RWPE1 (cell line): ENCODE measurements at places on chromosomes 3 and 15.

DNA sequence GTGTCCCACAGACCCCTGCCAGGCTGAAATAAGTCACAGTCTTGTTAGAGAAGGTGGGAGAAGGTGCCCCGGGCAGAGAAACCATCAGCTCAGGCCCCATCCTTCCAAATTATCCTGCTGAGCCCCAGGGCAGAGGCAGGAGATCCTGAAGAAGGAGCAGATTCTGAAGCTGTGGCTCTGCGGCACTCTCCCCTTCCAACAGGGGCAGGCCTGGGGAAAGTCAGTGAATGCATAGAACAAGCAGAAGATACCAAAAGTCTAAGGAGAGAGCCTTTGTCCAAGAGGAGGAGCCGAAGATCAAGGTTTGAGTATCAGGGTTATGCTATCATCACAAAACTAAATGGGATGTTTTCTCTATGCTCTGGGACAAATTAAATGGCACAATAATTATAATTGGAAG lies 249.3 kb downstream of the XXYLT1 start:
- DNase-seq: no peak

- DNase-seq: peak; percentile 31
Measured at GRCh38 chr3:126212620-126213378, 32.4 kb upstream of the ALDH1L1 start.

GRCh38 chr3:193040836-193041672 lies 123.4 kb upstream of the MB21D2 start:
- peak; percentile 50 for DNase-seq

DNA sequence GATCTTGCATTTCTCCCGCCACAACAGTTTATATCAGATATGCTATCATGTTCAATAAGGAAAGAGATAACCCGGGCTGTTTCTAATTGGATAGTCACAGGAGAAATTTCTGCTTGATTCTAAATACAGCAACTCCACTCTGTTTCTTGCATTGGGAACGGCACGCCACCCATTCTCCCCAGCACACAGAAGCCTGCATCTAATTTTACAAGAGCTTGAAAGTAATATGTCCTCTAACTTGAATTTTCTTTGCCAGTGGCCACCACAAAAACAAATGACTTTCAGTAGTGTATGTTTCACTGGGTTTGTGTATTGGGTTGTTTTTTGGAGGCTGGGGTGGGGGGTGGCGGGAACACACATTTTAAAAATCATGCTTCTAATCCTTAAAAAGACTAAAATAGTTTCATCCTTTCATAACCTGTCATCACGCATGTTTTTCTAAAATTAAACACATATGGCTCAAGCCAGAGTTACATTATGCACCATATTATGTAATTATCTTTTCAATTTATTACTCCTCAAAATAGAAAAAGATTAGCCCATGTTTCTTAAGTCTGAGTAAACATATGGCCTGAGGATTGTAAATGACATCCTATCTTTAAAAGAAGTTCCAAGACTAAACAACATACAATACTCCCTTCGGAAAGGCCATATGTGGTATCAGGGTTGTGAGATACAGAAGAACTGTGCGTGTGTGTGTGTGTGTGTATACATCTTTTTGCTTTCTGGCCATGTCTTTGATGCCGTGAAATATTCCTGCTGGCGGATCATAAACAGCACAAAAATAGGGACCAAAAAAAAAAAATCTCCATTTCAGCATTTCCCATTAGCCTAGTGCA lies 176.3 kb downstream of the FOXP1 start:
- DNase-seq: no peak

GRCh38 chr3:167929968-167930367 lies 165.8 kb downstream of the GOLIM4 start:
- no peak for DNase-seq

- DNase-seq: no peak
Measured at GRCh38 chr3:139304383-139304782, 39.4 kb upstream of the MRPS22 start.

DNA sequence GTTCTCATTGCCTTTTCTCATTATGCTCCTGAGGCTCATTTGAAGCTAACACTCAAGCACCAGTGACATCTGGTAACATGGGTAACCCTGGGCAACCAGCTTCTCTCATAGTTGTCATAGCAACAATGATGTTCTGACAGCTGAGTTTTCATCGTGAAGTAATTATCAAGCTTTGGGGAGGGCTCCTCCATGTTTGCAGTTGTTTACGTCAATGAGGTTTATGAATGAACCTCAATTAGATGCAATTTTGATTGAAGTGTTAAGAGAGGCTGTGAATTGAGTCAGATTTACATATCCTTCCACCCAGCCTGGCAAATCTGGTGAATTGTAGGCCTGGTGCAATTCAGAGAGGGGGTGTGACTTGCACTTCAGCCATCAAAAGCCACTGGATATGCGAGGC lies 119.3 kb upstream of the CHD2 start:
- DNase-seq: no peak

GRCh38 chr3:163582967-163583366 lies 1495.3 kb downstream of the SI start:
- no peak for DNase-seq

DNA sequence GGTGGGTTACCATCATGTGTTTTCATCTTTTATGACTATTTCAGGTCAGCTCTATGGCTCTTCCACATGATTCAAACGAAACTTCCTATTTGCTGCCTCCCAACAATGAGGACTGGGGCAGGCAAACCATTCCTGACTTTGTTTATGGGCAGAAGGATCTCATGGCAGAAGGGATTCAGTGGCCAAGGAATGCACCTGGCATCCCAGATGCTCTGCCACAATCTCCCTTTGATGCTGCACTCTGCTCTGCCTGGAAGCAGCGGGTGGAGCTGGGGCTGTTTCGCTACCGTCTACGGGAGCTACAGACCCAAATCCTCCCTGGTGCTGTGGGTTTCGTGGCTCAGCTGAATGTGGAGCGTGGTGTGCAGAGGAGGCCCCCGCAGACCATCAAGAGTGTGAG lies 6.8 kb downstream of the GDPGP1 start:
- DNase-seq: no peak

DNA sequence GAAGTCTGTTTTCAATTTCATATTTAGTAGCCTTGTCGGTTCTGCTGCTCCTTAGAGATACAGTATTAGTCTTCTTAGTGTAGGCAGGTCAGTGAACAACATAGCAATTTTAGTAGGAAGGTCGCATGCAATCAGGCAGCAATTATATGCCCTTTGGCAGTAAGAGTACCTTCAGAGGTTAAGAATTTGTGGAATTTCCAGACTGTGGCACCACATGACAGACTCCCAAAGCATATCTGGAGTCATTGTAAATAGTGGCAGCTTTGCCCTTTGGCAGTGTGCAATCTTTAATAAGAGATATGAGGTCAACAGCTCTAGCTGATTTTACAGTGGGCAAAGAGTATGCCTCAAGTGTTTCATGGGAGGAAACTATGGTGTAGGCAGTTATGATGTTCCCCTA lies 1532.5 kb upstream of the CADM2 start:
- no peak for DNase-seq

DNA sequence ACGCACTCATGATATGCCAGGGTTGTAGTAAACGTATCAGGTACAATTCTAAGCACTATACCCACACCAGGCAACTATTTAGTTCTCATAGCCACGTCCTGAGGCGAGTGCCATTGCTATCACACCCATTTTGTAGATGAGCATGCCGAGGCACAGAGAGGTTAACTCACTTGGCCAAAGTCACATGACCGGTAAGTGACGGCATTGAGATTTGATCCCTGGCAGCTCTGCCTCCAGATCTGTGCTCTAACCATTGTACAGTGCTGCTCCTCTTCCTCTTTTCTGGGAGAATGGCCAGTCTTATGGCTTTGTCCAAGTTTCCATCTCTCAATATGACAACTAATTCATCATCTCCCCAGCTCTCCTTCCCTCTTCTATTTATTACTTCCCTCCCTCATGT lies 18.9 kb upstream of the ATP2B2 start:
- DNase-seq: no peak

DNA sequence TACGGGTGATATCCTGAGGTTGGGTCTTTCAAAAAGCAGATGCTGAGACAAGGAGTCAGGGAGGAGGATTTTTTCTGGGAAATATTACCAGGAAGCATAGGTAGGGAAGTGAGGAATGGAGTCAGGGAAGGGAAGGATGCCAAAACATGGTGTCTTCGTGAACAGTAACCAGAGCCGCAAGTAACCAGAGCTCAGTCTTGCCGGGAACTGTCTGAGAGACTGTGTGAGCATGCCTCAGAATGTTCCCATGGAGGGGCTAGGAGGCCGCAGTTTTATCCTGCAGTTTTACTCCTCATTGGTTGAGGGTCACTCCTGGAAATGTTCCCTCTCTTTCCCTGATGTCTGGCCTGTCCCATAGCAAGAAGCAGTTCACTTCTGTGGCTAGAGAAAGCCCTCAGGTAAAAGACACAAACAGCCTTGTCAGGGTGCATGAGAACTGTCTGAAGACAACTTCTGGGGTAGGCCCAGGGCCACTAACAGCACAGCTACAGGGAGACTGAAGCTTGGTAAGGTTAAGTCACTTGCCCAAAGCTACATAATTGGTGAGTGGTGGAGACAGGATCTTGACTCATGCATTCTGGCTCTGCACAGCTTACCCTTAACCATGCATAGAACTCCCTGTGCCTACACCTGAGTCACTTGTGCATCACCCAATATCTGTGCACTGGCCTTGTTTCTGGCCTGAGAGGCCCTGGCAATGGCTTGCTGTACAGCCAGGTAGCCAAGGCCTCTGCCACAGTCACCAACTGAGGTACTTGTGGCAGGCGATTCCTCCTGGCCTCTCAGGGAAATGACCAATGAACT lies 76.3 kb upstream of the FRMD4B start:
- peak; percentile 1 for DNase-seq

DNA sequence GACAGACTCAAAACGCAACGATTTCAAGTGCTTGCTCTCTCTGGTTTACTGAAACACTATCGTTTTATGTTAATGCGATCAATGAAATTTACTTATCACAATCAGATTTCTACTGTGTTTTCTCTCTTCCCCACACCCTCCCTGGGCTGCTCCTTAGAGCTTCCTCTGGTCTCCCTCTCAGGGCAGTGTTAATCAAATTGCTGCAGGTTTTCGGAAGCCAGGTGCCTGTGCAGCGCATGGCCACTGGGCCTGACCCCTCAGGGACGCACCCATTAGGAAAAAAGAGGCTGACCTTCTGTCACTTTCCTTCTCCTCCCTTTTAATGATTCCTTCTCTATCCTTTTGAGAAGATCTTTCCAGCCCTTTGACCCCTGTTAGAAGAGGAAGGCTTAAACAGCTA lies 134.5 kb upstream of the ONECUT1 start:
- DNase-seq: no peak

DNA sequence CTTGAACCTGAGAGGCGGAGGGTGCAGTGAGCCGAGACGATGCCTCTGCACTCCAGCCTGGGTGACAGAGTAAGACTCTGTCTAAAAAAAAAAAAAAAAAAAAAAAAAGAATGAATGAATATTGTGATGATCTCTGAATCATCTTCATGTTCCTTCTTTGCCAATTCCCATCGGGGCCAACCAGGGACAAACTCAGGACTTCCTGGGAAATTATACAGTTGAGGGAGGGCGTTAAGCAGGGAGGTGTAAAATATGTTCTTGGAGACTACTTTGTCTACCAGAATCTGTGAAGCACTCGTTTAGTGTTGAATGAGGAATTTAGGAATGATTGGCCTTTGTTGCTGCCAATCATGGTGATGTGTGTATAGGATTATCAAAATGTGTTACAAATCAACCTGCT lies 210.6 kb downstream of the PTPRG start:
- DNase-seq: no peak

GRCh38 chr15:95261546-95261945 lies 1030.2 kb downstream of the MCTP2 start:
- no peak for DNase-seq

- no peak for DNase-seq
Measured at GRCh38 chr15:72005483-72005882, 112.5 kb downstream of the MYO9A start.

DNA sequence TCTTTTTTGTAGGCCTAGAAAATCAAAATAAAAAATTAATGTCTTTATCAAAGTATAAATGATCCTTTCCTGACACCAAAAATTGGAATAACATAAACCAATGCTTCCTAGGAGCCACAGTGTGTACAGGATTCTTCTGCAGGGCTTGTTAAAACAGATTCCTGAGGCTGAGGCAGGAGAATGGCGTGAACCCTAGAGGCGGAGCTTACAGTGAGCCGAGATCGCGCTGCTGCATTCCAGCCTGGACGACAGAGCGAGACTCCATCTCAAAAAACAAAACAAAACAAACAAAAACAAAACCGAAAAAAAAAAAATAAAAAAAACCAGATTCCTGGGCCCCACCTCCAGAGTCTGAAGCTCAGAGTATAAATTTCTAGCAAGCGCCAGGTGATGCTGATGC lies 78.0 kb downstream of the PEX5L start:
- no peak for DNase-seq

- no peak for DNase-seq
Measured at GRCh38 chr15:40744815-40745152, 10.3 kb downstream of the RMDN3 start.

GRCh38 chr15:68551296-68551635 lies 27.5 kb upstream of the CORO2B start:
- DNase-seq: no peak

- no peak for DNase-seq
Measured at GRCh38 chr15:39797407-39797806, 14.8 kb upstream of the FSIP1 start.

- DNase-seq: no peak
Measured at GRCh38 chr3:55893045-55893664, 406.0 kb upstream of the WNT5A start.

DNA sequence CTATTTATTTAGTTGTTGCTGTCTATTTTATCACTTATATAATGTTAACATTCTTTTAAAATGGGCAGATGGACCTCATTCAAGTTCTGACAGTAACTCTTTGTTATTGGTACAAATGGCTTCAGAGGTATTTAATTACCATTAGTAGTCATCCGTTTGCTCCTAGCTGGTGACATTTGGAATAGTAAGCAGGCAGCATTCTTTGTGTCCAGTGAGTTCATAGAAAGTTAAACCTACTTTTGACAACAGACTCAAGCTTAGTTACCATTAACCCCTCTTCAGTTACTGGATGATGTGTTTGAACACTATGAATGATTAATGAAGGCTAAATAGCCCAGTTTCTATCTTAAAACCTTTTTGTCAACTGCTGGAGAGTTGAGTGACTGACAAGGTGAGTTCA lies 500.7 kb upstream of the ATP11B start:
- DNase-seq: no peak

DNA sequence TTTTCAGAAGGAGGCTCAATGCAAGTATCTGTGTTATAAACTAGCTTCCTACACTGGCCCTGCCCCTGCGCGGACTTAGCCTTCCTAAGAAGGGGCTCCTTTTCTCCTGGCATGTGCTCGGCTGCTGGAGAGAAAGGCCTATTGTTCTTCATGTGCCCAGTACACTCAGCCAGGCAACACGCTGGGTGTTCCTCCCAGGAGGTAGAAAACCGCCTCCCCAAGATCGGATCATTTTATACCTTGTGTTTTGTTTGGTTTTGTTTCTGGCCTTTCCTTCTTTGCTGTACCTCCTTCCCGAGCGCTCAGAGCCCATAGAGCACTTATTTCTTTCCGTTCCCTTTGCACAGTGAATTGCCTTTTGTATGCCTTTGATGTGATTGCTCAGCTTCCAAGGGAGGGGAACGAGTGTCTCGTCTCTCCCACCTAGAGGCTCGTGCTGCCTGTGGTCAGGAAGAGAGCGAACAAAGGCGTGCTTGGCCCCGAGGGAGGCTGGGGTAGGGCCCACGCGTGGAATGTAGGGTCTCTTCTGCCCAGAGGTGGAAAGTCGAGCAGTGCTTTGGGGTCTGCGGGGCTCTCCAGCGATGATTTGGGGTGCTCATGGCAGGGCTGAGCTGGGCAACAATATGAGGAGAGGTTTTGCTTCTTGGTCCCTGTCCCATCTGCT lies 30.0 kb downstream of the CCNL1 start:
- DNase-seq: no peak
